CD4-positive, CD25-positive, alpha-beta regulatory T cell (primary cell): ENCODE measurements at places on chromosomes 16 and 17. TPM values are rescaled to one million over a fixed set of nuclear protein-coding genes. Genes with fewer than 3 reads are reported as not detected.

CLEC18C gene
- polyA plus RNA-seq: not detected

DNA sequence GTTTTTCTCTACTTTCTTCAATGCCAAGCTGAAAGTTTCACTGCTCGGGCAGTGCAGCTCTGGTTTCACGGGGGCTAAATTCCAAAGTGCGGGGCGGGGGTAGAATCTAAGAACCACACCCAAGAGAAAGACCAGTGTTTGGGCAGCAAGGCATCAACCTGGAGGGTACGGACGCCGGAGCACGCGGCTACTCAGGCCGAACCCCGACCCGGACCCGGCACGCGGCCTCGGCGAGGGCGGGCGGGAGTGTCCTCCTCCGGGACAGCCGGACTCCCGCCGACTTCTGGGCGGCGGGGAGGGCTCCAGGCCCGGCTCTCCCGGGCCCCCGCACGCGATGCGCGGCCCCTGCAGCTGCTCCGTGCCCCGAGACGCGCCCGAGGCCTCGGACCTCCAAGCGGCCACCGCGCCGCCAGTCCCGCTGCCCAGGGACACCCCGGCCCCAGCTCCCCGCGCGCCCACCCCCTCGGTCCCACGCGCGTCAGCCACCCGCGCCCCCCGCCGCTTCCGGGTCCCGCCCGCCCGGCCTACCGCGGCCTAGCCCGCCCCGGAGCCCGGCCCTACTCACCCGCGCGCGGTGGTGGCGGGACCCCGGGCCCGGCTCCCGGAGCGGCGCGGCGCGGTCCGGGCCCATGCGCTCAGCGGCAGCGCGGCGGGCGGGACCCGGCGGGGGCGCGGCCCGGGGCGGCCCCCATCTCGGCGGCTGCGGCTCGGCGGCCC, 561 bp downstream of the AXIN1 start:
- no peak for DNase-seq

DNA sequence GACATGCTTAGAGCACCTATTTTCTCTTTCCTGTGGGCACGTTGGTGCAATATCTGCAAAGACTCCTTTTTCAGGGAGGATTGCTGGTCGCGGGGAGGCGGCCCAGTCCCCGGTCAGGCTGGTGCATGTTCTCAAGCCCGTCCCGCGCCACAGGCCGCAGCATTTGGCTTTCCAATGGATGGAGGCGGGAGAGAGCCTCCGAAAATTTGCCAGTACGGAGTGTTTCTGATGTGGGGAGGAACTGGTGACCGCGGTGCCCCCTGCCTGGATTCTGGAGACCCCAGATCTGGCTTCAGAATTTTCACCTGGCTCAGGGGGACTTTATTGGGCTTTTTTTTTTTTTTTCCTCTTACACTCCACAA, 2.3 kb downstream of the CMIP start:
- no peak for DNase-seq

- DNase-seq: no peak
Observed at GRCh38 chr16:65124212-65124548, 2.3 kb upstream of the CDH11 start.

RDM1 gene
- polyA plus RNA-seq: not detected

DNA sequence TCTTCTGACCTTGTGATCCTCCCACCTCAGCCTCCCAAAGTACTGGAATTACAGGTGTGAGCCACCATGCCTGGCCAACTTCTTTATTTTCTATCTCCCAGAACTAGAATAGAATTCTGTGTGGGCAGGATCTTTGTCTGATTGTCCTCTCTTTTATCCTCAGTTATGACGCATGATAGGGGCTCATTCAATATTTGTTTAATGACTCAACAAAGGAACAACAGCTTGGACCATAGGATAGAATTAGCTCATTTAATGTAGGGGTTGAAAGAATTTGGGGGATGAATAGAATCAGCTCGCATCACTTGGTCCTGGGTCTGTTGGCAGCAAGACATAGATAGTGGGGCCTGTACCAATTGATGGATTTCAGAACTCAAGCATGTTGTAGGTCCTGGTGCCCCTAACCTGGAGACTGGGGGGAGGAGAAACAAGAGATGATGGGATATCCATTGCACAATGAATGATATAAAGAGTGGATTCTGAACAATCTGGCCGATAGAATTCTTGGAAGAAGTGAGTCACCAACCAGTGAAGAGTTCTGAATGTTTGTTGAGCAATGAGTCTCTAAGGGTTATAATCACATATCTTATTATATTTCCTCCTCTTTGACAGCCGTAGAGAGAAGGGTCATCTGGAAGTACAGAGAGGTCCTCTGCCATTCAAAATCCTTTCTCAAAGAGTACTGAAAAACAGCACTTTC, 250.2 kb downstream of the HS3ST4 start:
- no peak for DNase-seq
